ENCODE measurements at places on chromosomes 1 and 21. TPM values are rescaled to one million over a fixed set of nuclear protein-coding genes. Genes with fewer than 3 reads are reported as not detected.

DNA sequence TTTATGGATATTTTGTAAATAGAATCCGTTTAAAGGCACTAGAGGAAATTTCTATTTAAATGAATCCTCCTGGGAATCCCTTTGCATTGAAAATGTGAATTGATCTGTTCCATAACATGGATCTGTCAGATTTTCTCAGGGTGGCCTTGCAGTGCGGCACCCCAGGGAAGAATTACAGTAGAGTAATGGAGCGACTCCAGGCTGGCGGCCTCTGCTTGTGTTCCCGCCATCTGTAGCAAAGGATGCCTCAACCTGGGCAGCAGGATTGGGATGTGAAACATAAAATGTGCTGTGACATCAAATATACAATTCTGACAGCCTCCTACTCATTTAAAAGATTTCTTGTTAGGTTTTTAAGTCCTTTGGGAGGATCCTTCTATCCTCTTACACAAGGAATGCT is 115.9 kb downstream of the RHOU start:
- no peaks in the 10 kb centered on the region for H3K36me3 ChIP-seq
- H3K27ac ChIP-seq, result no peak overlapping the region
- H3K27me3 ChIP-seq, result peaks cover 3% of the 10 kb centered on the region
- DNase-seq, result no peak
- H3K4me1 ChIP-seq, result no peaks in the 10 kb centered on the region

- peaks cover 53% of the 10 kb centered on the region for H3K27me3 ChIP-seq
- H3K36me3 ChIP-seq, result peaks cover 14% of the 10 kb centered on the region
- no peak overlapping the region for H3K27ac ChIP-seq
- no peak for DNase-seq
Observed at GRCh38 chr1:942411-942821, 16.6 kb downstream of the NOC2L start.

DNA sequence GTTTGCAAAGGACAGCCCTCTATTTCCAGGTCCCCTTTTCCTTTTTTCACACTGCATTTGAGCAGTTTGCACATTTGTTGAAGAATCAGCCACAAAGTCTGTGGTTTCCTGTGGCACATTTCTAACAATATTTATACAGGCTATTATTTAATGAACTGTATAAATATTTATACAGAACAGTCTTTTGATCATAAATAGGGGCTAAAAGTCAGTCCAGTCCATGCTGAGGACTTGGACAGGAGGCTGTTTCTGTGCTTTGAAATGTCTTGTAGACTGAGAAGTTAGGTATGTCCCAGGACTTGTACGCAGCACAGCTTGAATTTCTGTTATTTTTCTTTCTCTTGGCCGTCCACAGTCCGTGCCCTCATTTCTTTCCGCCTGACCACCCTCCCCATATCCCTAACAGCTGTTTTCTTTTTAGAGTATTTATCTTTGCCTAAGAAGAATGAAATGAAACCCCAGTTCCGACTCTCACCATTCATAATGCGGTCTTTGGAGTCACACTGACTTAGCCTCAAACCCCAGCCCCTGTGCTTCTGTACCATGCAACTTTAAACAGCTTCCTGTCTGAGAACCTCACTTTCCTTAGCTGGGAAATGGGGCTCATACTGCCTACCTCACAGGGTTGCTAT is 19.7 kb downstream of the FGGY start:
- H3K36me3 ChIP-seq, result no peaks in the 10 kb centered on the region
- no peak overlapping the region for H3K27ac ChIP-seq

Gene DNASE2B
- polyA plus RNA-seq, result not detected

Gene NR5A2
- 0.05 TPM for polyA plus RNA-seq

DNA sequence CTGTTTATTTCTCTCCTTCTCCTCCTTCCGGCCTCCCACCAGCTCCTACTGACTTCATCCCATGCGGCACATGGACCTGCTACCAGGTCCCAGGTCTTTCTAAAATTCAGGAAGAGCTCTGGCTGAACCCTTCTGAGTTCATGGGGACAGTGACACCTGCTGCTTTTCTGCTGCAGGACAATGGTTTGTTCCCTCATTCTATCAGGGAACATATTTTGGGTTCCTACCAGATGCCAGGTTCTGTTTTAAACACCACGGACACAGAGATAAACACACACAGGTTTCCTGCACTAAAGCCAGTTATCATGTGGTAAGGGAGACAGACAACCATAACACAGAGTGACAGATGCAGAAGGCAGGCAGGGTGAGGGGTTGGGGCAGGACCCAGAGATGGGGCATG is 114.0 kb upstream of the RAB4A start:
- H3K4me3 ChIP-seq, result no peak overlapping the region
- peaks cover 21% of the 10 kb centered on the region for H3K27me3 ChIP-seq
- H3K4me1 ChIP-seq, result no peaks in the 10 kb centered on the region
- no peak overlapping the region for H3K27ac ChIP-seq

Gene CYP4X1
- 1.2 TPM for polyA plus RNA-seq

DNA sequence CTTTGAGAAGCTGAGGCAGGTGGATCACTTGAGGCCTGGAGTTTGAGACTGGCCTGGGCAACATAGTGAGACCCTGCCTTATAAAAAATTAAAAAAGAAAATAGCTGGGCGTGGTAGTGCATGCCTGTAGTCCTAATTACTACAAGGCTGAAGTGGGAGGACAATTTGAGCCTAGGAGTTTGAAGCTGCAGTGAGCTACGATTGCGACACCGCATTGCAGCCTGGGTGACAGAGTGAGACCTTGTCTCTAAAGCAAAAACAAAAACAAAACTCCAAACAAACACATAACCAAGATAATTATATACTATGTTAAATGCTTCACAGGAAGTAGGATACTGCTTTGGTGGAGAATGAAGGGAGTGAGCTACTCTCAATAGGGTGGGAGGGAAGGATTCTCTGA is 5.4 kb upstream of the PAFAH2 start:
- H3K27me3 ChIP-seq, result no peaks in the 10 kb centered on the region
- no peak for DNase-seq
- H3K27ac ChIP-seq, result no peak overlapping the region
- no peak overlapping the region for H3K4me3 ChIP-seq
- peaks cover 9% of the 10 kb centered on the region for H3K4me1 ChIP-seq

DNA sequence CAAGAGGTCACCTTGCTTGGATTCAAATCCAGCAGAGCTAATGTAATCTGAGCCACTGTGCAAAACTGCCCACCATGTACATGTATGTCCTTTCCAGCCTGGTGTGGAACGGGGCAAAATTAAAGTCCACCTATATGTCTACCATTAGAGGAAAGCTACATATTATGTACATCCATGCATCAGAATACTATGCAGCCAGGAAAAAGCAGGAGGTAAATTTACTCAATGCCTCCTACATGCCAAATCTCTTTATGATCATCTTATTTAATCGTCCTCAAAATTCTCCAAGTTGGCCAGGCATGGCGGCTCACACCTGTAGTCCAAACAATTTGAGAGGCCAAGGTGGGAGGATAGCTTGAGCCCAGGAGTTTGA is 6.3 kb upstream of the ZNF683 start:
- peaks cover 18% of the 10 kb centered on the region for H3K4me1 ChIP-seq
- H3K36me3 ChIP-seq, result no peaks in the 10 kb centered on the region
- peak overlapping the region; percentile 57 for H3K4me3 ChIP-seq
- no peak overlapping the region for H3K27ac ChIP-seq
- DNase-seq, result no peak

Gene FAM177B
- polyA plus RNA-seq, result not detected

DNA sequence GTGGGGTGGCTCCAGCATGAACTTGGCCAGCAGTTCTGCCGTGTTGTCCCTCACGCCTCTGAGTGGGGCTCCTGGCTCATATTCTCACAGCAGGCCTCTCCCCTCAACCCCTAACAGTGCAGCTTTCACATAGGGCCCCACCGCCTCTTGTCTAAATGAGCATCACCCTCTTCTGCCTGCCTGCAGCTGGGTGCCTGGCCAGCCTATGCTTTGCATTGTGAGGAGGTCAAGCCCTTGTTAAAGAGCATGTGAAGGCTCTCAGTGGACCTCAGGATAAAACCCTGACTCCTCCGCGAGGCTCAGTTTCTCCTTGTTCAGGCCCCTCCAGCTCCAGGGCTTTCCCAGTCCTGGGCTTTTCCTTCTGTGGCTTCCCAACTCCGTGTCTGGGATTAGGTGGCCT is 34.8 kb downstream of the CRYAA start:
- no peak overlapping the region for H3K4me3 ChIP-seq
- H3K27me3 ChIP-seq, result peaks cover 4% of the 10 kb centered on the region

Gene CLDN17
- polyA plus RNA-seq, result 0.16 TPM

GRCh38 chr21:42356046-42356445 is 5.3 kb upstream of the TFF2 start:
- no peak for DNase-seq
- H3K27ac ChIP-seq, result no peak overlapping the region
- no peaks in the 10 kb centered on the region for H3K27me3 ChIP-seq
- H3K4me3 ChIP-seq, result no peak overlapping the region

DNA sequence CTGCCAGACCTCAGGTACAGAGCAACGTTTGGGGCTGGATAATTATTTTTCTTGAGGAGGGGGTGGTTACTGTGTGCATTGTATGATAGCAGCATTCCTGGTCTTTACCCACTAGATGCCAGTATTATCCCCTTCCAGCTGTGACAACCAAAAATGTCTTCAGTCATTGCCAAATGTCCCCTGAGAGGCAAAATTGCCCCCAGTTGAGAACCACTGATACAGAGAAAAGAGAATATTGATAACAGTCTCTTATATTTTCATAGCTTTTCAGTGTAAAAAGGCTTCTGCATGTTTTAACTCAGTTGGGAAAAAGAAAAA is 51.8 kb upstream of the SYT14 start:
- DNase-seq, result no peak
- H3K36me3 ChIP-seq, result no peaks in the 10 kb centered on the region
- H3K4me3 ChIP-seq, result no peak overlapping the region
- H3K27me3 ChIP-seq, result no peaks in the 10 kb centered on the region
- peaks cover 47% of the 10 kb centered on the region for H3K4me1 ChIP-seq

DNA sequence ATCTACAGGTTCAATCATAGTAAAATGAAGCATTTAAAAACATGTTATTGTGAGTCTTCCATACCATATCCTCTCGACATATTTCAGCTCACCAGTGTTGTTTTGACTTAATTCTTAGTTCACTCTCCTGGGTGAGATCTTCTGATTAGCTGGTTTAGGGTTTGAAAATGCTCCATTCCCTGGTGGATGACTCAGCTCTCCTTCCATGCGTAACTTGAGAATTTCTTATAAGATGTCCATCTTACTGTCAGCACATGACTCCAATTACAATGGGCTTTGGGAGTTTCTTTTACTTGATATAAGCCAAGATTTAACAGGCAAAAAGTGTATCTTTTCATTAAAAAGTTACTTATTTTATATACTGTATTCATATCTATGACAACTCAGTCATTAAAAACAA is 476.5 kb downstream of the BRINP3 start:
- H3K4me1 ChIP-seq, result no peaks in the 10 kb centered on the region
- H3K4me3 ChIP-seq, result no peak overlapping the region
- H3K27ac ChIP-seq, result no peak overlapping the region
- H3K27me3 ChIP-seq, result no peaks in the 10 kb centered on the region

Gene CD160
- not detected for polyA plus RNA-seq

DNA sequence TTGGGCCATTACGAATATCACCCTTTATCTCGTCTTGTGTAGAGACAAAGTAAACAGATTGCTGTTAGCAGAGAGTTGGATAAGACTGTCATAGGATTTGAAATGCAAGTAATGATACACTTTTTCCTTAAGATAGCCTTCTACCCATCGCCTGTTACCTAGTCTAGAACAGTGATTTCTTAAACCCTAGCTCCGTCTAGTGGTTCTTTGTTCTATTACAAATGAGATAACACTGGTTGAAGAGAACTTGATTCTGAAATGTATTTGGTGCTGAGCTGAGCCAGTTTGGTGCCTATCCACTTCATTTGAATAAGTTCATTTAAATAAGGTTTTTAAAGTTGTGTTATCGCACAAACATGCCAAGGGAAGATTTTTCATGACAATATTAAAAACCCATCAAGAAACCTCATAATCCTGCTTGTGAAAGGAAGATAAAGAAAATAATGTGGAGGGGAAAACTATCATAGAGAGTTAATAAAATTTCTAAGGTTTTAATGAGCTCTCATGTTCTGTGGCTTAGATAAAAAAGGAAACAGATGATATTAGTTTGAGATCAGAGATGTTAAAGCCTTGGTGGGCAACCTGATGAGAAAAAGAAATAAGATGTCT is 1.5 kb upstream of the KCNH1 start:
- DNase-seq, result no peak
- H3K27ac ChIP-seq, result no peak overlapping the region
- peaks cover 25% of the 10 kb centered on the region for H3K27me3 ChIP-seq
- H3K4me3 ChIP-seq, result no peak overlapping the region
- peaks cover 4% of the 10 kb centered on the region for H3K4me1 ChIP-seq
- no peaks in the 10 kb centered on the region for H3K36me3 ChIP-seq

Gene TPTE
- not detected for polyA plus RNA-seq
